Activated T-cell treated with anti-CD3 and anti-CD28 coated beads, Interleukin-2, amount 50 U/mL, for 1 hour (primary cell): ENCODE measurements at places on chromosomes 5 and 9.

- no peak for DNase-seq
These were observed 45.3 kb upstream of the NSMF start for GRCh38 chr9:137504432-137504777.

GRCh38 chr9:38363589-38363925, 28.9 kb upstream of the ALDH1B1 start:
- DNase-seq = no peak

GRCh38 chr9:121756474-121757280, 105.2 kb downstream of the DAB2IP start:
- DNase-seq = no peak

DNA sequence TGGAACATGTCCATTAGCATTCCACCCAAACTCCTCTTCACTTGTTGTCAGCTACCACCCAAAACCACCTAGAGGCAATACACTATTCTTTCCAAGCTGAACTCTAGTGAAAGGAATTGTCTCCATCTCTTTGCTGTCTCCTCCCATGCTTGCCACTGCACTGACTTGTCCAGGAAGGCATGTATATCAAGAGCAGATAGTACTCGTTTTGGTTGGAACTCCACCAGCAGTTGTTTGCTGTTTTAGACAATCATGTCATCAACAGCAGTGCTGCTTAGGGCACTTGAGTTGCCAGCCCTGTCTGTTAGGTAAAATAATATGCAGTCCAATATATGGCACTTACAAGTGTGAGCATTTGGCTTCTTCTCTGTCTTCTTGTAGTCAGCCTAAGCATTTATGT, 80.0 kb upstream of the SAP30L start:
- DNase-seq = no peak

- DNase-seq = no peak
These were observed 3.2 kb downstream of the TPM2 start for GRCh38 chr9:35686222-35687203.

DNA sequence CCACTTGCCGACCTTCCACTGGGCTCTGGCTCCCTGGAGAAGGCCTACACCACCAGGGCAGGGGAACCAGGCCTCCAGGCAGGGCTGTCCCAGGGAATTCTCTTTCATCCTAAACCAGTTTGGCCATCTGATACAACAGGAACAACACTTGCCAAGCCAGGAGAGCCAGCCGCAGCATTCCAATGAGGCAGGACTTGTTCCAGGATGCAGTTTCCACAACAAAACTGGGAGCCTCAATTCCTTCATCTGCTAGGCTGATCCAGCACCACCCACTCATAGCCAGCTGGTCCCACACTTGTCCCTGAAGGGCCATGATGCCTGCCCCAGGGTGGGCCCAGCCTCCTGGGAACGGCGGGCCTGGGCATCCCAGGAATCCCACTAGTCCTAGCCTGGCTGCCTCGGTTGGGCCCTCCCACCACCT, 26.0 kb downstream of the BICD2 start:
- no peak for DNase-seq
